ENCODE measurements at places on chromosomes 6 and 20.

DNA sequence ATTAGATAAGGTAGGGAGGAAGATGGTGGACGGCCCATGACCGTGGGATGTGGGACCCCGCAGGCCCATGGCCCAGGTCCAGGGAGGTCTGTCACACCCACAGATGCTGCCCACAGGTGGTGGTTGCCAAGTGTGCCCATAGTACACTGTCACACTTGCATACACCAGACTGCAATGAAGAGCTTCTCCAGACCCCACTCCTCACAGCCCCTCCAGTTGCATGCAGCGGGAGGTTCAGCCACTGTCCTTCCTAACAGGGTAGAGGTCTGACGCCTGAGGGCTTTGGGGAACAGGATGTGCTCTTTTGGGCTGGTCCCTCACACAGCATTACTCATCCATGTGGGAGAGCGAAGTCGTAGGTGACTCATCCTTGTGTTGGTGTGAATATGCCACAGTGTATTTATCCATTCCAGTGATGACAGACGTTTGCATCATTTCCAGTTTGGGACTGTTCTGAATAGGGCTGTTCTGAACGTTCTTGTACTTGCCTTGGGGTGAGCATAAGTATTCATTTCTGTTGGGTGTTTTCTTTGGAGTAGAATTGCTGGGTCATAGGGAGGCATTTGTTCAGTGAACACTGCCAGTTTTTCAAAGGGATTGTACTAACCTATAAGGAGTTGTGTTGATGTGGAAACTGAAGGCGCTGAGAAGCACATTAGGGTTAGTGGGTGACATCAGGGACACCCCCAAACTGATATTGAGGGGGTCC, 10.1 kb upstream of the PYGB start:
- peak; percentile 47 for DNase-seq

DNA sequence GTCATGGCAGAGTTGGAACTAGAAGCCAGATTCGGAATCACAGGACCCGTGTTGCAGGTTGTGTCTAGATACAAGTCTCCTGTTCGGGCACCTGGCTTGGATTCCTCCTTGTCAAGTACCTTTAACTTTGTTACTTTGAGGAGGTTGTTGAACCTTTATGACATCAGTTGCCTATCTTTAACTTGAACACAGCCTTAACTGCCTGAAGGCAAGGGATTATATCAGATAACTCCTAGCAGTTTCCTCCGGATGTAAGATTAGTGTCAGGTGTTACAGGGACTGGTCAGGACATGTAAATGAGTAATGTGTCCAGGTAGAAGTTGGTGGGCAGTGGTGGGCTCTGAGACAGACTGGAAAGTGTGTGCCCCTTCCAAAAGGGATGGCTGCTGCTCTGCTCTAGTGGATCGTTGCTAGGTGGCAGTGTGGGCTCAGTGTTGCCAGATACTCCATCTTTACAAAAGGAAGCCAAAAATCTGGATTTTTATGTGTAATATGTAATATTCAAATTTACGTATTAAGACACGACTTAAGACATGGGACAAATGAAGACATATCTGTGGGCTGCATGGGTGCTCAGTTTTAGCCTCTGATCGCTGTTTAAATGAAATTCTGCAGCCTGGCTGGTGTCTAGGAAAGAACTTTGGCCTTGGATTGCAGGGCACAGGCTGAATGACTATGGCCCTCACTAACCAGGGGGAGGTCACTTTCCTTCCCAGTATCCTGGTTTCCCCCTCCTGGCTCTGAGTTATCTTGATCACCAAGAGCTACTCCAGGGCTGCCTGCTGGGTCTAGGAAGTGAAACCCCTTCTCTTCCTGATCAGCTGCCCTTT, 27.1 kb downstream of the CHMP4B start:
- no peak for DNase-seq

- no peak for DNase-seq
Observed at GRCh38 chr6:4327841-4328240, 192.5 kb upstream of the ECI2 start.

GRCh38 chr6:156928126-156928525, 150.9 kb downstream of the ARID1B start:
- DNase-seq, result no peak

DNA sequence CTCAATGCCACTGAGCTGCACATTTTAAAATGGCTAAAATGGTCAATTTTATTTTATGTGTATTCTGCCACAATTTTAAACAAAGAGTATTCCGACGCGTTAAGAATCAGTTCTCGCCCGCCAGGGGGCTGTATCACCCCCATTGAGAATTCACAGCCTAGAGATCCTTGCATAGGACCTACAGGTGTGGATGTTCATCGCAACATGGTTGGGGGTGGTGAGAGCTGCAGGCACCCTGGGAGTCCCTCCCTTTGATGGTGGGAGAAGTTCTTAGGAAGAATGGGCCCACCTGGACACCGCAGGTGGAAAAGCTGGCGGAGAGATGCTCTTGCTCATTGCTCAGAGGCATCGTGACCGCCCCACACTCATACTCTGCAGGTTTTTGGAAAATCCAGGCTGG, 63.5 kb downstream of the SLC2A10 start:
- no peak for DNase-seq

DNA sequence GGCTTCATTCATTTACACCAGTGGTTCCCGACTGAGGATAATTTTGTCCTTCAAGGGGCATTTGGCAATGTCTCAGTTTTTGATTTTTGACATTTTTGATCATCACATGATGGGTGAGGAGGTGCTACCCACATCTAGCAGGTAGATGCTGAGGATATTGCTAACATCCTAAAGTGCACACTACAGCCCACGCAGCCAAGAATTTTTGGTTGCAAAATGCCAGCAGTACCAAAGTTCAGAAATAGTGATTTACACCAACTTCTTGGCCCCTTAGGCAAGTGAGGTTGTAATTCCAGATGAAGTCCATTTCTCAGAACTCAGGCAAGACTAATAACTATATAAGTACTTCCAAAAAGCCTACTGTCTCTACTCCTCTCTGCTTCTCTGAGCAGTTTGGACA, 80.1 kb upstream of the TSHZ2 start:
- DNase-seq, result no peak

- DNase-seq, result no peak
Observed at GRCh38 chr20:53011640-53012039, 39.5 kb downstream of the TSHZ2 start.

DNA sequence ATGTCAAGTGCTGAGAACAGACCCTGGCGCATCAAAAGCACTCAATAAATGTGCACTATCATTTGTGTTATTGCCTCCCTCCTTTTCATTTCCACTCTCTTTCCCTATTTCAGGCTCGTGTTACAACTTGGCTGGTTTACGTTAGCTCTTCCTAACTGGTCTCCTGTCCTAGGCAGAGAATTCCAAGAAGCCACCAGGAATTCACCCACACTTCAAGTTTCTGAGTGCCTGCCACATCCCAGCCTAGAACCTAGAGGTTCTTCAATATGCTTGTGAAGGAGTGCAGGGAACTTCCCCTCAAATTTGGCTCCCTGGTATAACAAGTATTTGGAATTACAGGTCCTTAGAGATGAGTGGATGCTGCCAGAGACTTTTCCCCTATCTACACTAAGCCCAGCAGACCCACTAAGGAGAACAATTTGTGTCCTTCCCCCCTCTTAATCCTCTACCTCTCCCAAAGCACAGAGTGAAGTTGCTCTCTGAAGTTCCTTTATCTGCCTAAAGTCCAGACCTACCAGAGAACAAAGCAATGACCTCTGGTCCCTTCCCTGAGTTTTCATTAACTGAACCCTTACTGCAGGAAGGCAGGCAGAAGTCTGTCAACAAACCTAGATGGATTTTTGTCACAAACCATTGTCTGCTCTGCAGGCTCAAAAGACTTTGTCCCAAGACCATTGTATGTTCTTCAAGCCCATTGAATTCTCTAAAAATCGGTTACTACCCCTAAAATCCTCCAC, 201.6 kb upstream of the JARID2 start:
- DNase-seq, result no peak

GRCh38 chr20:7499201-7499600, 441.1 kb downstream of the HAO1 start:
- DNase-seq, result no peak

- peak; percentile 25 for DNase-seq
Observed at GRCh38 chr6:154509421-154510143, 903 bp downstream of the CNKSR3 start.

- DNase-seq, result no peak
Observed at GRCh38 chr6:114253431-114253830, 89.4 kb downstream of the HS3ST5 start.

GRCh38 chr6:36912586-36912985, 26.8 kb downstream of the C6orf89 start:
- DNase-seq, result no peak

DNA sequence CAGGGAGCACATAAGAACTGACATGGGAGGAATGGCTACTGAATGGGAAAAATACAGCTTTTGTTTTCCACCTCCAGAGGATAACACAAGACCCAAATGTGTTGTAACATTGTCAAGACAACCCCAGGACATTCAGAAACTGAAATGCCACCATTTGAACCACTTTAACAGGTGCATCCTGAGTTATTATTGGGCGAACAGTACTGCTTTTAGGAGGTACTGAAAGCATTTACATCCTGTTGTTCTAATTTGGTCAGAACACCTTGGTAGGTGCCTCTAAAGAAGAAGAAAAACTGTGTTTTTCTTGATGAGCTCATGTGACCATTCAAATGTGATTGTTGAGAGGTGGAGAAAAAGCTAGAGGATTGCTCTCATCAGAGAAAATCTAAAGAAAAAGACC, 6.4 kb upstream of the TXNDC5 start:
- DNase-seq, result no peak

GRCh38 chr20:3541887-3542721, 71.3 kb downstream of the ATRN start:
- no peak for DNase-seq

DNA sequence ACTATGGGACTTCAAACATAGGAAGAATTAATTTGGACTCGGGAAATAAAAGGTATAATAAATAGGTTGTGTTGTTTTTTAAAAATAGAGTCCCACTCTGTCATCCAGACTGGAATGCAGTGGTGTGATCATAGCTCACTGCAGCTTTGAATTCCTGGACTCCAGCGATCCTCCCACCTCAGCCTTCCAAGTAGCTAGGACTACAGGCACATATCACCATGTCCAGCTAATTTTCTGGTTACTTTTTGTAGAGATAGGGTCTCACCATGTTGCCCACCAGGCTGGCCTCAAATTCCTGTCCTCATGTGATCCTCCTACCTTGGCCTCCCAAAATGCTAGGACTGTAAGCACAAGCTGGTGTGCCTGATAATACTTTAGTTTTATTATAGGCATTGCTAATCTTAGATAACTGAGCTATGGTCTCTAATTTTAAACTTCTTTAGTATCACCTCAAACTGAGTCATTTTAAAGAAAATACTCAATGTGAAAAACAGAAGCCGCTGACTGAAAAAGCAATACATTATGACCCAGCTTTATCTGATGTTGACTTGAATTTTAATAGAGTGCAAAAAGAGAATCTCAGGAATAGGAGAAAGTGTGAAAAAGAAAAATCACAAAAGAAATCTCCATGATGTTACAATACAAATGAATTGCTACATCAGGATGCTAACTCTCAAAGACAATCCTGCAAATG, 251.0 kb downstream of the RNGTT start:
- no peak for DNase-seq

GRCh38 chr6:6596529-6597328, 8.2 kb downstream of the LY86 start:
- no peak for DNase-seq

GRCh38 chr20:60334911-60335310, 376.7 kb downstream of the CDH26 start:
- no peak for DNase-seq

- DNase-seq, result no peak
Observed at GRCh38 chr6:44666324-44666723, 278.8 kb downstream of the CDC5L start.

DNA sequence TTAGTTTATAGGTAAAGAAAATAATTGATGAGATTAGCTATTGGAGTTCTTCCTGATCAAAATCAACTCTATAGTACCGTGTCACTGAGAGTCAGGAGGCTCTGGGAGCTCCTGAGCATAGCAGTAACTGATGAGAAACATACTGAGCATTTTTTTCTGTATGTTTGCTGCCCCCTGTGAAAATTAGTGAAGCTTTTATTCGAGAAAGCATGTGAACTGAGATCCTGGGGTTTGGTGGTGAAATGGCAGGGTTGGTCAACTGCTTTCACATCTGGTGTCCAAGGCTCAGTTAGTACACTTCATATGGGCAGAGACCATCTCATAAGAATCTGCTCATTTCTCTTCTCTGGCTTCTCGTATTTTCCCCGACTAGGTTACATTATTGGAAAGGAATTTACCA, 4.1 kb upstream of the ABT1 start:
- DNase-seq, result no peak

GRCh38 chr6:27472182-27472616, 706 bp downstream of the ZNF184 start:
- DNase-seq, result peak; percentile 64

DNA sequence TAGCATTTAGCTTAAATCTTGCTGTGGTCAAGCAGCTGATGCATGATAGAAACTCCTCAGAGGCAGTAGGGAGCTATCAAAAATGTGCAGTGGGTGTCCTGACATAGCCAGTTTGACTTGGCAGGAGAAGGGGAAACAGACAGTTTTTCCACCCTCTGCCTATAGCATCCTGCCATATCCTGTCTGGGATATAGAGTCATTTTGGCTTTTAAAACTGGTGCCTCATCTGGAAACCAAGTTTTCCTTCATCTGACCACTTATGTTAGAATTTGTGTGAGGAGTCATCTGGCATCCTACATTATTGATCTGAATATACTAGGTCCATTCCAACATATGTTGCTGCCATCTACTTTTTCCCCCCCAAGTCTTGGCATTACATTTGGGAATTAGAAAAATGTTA, 284.1 kb downstream of the CD109 start:
- DNase-seq, result no peak

- no peak for DNase-seq
Observed at GRCh38 chr20:40234593-40234992, 454.4 kb downstream of the MAFB start.

GRCh38 chr20:62066339-62066982, 780 bp upstream of the TAF4 start:
- DNase-seq, result no peak

GRCh38 chr6:1825277-1825676, 215.6 kb downstream of the FOXC1 start:
- DNase-seq, result no peak

DNA sequence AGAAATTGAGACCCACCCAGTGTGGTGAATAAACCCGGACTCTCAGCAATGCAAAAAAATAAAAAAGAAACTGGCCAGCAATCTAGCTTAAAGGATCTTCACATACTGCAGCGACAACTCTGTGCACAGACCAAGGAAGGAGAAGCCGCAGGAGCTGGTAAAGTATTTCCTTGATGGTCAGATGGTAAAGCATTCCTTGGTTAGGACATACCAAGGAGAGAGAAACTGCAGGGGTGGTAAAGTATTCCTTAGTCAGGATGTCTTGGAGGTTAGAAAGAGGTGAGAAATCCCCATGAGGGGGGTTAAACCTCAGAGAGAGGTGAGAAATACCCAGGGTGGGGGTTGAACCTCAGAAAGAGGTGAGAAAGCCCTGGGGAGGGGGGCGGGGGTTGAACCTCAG, 86.8 kb downstream of the PLG start:
- DNase-seq, result no peak
